ENCODE measurements at places on chromosomes 2 and 18.

DNA sequence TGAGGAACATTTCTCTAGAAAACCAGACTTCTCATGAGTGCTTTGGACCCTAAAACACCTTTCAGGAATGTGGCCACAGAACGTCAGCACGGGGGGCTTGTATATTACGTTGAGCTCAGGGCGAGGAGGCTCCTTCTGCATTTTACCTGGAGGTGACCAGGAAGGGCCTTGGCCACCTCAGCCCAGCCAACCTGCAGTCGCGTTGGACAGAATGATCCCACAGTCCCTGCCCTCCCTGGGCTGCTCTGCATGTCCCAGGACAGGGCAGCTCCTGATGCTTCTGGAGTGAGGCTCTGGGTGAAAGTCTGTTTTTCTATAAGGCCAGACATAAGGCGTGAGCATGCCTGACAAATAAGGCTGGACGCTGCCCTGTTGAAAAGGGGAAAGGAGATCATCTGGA, 121.9 kb downstream of the NDUFA10 start:
- DNase-seq, result no peak

GRCh38 chr2:10257500-10258147, 45.1 kb upstream of the HPCAL1 start:
- DNase-seq, result no peak

- DNase-seq, result no peak
These were observed 72.1 kb downstream of the OSBPL6 start for GRCh38 chr2:178266445-178266844.

- DNase-seq, result no peak
These were observed at the start of gene NYAP2 for GRCh38 chr2:225399504-225399903. Gene NYAP2 (plus strand): TSS chr2:225399710. CDS start chr2:225408881, 9,171 bp downstream.

Data from GM04503 (cell line).